Ascending aorta (tissue), 2 donors: ENCODE measurements at places on chromosomes 5 and 9.

- DNase-seq: no peak
Observed at GRCh38 chr5:96871027-96871399, 5.3 kb upstream of the ERAP2 start.

DNA sequence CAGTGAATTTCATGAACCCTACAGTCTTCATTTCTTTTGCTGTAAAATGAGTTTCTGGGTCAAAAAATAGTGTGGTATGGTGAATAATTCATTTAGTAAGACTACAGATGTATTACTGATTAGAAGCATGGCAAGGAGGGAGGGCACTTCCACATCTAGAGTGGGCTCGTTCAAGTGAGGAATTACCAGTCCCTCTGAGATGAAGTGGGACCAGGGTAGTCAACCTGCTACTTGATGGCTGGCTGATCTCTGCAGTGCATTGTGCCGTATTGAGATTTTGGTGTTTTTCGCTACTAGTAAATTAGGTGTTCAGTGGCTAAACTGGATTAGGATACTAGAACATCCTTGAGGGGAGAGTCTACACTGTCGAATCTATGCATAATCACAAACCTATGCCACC is 10.8 kb downstream of the CDC37L1 start:
- no peak for DNase-seq

- DNase-seq: no peak
Observed at GRCh38 chr5:135264451-135265440, 134.3 kb downstream of the MACROH2A1 start.

- no peak for DNase-seq
Observed at GRCh38 chr5:135715267-135716055, 119.0 kb upstream of the SLC25A48 start.

DNA sequence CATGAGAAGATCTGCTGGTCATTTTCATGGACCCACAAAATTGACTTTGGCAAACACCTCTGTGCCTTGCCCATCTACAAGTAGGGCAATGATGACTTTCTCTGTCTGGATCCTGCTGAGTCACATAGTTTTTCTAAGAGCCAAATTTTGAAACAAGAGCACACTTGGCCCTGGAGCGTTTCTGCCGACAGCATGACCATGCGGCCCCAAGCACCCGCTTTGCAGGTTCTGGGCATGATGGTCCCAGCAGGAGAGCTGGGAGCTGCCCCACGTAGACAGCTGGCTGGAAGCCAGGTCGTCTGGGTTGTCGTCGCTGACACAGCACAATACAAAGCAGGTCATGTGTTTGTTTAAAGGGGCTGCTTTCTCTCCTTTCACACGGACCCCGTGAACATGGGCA is 159.8 kb downstream of the SYK start:
- no peak for DNase-seq

GRCh38 chr5:171142617-171143016 is 166.4 kb upstream of the TLX3 start:
- DNase-seq: no peak

DNA sequence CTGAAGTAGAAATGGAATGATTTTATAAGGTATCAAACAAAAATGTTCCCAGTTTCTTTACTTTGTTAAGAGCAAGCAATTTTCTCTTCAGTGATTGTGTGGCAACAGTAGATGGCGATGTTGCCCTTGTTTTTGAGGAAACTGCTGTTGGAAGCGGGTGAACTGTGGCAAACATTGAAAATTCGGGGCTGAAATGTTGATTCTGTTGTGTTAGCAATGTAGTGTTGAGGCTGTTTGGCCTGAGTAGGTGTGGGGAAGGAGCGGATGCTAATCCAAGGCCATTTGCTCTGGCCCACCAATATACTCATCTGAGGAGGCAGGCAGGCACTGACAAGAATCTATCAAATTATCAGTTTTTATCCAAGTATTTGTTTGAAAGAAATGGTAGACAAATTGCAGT is 129.8 kb downstream of the SLC12A2 start:
- no peak for DNase-seq

DNA sequence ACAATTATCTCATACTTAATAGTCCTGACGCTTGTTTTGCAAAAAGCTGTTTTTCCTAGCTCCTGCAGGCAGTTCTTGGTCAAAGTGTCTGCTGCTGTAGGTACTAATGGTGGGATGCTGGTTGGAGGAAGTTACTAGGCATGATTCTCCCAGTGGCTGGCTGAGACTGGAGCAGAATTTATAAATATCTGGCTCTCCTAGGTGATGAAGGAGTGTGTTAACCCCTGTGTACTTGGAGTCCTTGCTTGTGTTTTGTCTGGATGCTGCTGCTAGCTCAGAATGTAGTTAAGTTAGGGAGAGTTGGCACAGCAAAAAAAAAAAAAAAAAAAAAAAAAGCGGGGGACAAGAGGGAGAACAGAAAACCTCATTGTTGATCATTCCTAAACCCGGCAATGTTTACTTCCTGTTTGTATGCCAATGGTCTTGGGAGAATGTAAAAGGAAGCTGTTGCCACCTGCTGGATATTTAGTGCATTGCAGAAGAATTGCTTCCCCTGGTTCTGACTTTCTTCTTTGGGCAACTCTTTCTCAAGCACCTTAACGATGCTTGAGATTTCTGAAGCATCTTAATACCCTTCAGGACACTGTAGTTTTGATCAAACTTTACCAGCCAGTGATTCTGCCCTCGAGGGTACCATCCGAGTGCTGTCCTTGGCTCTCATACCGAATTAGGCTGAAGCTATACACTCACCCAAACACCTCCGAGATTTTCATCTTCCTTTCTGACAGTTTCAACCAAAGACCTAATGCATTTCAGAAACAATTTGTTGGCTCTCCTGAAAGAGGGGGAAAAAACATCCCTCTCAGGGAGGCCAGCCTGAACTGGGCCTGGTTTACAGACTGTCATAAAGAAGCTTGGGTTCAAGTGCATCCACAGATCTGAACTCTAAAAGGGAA is 71.7 kb upstream of the WWC1 start:
- no peak for DNase-seq

- DNase-seq: no peak
Observed at GRCh38 chr5:72541501-72542225, 34.5 kb upstream of the ZNF366 start.

GRCh38 chr5:31410089-31410488 is 121.8 kb downstream of the DROSHA start:
- no peak for DNase-seq

- no peak for DNase-seq
Observed at GRCh38 chr5:175688352-175689146, 30.7 kb downstream of the HRH2 start.

- DNase-seq: no peak
Observed at GRCh38 chr9:73640971-73641370, 489.3 kb downstream of the ANXA1 start.

DNA sequence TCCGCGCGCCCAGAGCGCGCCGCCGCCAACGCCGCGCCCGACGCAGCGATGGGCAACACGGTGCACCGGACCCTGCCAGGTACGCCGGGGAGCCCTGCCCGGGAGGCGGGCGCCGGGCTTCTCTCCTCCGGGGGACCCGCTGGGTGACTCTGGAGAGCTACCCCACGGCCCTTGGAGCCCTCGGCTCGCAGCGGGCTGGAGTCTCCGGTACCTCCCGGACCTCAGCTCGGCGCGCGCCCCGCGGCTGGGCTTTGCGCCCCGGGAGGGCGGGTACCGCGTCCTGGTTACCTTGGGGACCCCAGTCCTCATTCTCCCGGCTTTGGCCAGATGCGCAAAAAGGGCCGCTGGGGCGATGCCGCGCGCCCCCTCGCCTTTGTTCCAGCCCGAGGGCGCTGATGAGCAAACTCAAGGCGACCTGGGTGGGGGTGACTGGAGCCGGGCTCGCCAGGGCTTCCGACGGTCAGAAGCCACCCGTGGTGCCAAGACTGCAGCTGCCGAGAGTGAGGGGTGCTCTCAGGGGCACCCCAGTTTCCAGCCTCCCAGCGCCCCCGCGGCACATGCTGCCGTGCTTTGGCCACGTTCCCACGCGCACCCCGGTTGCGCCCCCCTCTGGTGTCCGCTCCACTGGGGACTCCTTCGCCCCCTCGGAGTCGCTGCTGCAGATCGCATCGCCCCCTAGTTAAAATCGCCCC is 442 bp downstream of the NEURL1B start:
- no peak for DNase-seq

DNA sequence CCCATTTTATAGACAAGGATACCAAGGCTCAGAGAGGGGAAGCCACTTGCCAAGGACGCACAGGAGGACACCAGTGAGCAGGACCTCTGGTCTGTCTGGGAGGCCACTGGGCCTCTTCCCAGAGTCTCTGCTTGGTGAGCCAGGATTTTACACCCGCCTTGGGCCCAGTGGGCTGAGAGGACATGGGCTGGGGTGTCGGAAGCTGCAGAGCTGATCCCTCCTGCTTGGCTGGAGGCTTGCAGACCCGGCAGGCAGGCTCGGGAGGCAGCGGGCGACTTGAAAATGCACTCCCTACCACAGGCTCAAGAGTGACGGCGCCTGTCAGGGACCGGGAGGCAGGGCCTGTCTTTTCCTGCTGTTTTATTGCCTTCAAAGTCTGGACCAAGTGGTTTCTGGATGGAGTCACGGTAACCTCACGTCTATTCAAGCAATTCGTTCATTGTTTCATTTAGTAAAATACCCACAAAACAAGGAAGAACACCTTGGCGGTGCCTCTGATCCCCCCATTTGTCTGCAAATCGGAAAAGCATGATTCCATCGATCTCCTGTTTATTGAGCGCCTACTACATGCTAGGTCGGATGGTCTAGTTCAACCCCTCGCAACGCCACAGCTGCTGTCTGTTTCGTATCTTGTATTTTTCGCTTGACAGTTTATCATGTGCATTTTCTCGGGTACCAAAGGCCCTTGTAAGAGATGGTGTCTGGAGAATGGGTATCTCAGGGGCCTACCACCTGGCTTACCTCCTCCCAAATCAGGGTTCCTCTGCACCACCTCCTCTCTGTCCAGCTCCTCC is 108.1 kb upstream of the IER5L start:
- no peak for DNase-seq

GRCh38 chr5:114953565-114953964 is 216.1 kb downstream of the TRIM36 start:
- no peak for DNase-seq

DNA sequence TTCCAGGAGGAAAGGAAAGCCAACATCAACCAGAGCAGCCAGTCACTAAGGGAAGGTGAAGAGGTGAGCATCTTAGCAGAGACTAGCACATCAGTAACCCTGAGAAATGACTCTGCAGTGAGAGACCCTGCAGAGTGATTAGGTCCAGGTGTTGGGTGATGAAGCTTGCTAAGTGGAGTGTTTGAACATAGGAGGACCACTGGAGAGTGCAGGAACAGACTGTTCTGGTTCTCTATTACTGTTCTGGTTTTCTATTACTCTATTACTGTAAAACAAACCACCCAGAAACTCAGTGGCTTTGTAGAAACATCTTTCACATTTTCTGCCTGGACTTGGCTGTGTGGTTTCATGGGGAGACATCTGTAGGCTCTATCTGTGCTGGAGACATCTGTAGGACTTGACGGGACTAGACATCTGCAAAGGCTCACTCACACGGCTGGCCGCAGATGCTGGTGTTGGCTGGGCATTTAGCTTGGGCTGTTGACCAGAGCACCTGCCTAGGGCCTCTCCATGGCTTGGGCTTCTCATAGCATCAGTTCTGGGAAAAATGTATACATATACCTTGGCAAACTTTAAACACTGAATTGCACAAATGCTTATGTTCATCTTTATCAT is 33.4 kb upstream of the SPATA31E1 start:
- peak; percentile 22 for DNase-seq

DNA sequence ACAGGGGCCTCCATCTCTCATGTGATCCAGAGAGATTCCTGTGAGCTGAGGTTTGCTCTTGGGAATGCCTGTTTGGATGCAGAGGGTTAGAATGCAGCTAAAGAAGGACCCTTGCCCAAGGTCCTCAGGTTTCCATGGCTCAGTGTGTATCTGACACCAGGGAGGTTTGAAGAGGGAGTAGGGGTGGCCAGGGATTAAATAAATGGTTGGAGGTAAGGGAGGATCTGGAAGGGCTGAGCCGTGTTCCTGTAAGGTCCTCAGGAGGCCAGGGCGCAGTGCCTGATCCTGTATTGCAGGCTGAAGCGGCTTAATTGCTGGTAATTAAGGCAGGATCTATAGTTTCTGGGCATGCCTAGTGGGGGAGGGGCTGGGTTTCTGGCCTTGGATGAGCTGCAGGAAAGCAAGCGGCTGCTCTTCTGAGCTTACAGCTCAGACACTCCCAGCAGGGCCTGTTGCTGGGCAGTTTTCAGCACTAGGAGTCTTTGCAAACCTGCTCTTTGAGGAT is 41.5 kb upstream of the MAP1B start:
- no peak for DNase-seq

- no peak for DNase-seq
Observed at GRCh38 chr5:58188262-58188651, 271.6 kb downstream of the PLK2 start.

GRCh38 chr9:132485393-132485792 is 75.4 kb downstream of the CFAP77 start:
- DNase-seq: no peak

GRCh38 chr5:107853031-107853430 is 182.3 kb upstream of the EFNA5 start:
- no peak for DNase-seq

DNA sequence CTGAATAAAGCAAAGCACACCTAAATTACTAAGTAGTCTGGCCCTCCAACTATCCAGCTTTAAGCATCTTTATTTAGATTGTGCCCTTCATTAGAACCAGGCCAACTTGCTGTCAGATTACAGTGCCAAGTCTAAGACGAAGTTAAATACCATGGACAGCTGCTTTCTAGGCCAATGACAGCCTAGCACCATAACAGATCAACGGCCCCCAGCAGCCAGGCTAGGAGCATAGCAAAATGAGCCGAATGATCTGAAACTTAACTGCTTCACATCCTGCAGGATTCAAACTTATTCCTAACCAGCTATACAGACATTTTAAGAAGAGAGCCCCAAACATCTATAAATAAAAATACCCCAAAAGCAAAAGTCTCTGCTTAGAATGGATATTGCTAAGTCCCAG is 6.8 kb downstream of the SLC24A2 start:
- no peak for DNase-seq

DNA sequence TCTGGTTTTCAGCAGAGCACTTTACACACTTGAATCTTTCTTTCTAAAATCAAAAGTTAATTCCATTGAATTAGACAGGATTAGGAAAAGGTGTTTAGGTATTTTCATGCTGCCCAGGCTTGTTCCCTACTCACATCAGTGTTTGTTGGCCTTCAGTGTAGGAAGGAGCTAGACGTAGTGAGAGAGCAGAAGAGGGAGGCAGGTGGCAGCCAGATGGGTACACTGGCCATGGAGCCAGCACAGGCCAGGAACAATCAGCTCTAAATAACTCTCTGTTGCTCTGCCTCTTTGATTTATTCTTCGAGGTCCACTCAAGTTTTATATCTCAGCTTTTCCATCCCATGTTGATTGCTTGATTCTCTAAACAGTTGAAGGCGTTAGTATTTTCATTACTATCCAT is 529.6 kb downstream of the PSAT1 start:
- DNase-seq: no peak

DNA sequence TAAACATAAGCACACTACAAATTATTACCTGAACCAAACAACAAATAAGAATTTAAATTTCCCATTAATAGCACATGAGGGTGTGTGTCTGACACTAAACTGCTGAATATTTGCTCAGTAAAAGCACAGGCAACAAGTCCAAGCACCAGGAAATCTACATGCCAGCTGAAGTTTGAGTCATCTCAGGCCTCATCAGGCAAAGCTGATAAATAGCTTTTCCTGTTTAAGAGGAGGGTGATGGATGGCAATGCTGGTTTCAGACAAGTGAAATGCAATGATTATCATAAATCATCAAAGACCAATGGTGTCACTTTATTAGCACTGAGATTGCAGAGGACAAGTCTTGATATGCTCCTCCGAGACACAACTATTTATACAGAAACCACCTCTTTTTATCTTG is 1668.0 kb upstream of the C9orf72 start:
- DNase-seq: no peak
